ENCODE measurements at places on chromosomes 5 and 9. TPM values are rescaled to one million over a fixed set of nuclear protein-coding genes. Genes with fewer than 3 reads are reported as not detected.

ECM2 gene
- total RNA-seq = 3.3 TPM

PCDHB10 gene
- 13.9 TPM for total RNA-seq

IL9 gene
- not detected for total RNA-seq

CATSPER3 gene
- total RNA-seq = 0.82 TPM

SPTAN1 gene
- total RNA-seq = 810 TPM

ZNF366 gene
- total RNA-seq = 0.82 TPM

MYOT gene
- not detected for total RNA-seq

ANKRD18B gene
- not detected for total RNA-seq

ACOT12 gene
- total RNA-seq = 1.6 TPM

PCDHA1 gene
- total RNA-seq = 8.6 TPM

ANKRD31 gene
- total RNA-seq = 0.82 TPM

ZNF883 gene
- 28.1 TPM for total RNA-seq

CAVIN4 gene
- total RNA-seq = 14.7 TPM

DNA sequence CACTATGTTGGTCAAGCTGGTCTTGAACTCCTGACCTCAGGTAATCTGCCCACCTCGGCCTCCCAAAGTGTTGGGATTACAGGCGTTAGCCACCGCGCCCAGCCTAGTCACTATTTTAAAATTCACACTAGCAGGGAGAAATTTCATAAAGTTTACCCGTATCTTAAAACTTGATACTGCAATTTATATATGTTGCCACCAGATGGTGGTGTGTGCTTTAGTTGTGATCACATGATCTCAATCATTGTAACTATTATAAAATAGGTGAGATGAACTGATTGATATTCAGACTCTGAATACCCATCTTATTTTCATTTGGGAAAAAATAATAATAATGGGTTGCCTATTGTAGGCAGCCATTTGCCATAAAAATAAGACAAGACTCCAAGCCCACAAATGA is 1330.4 kb upstream of the WWC1 start:
- DNase-seq = no peak

- no peak for DNase-seq
Measured at GRCh38 chr9:119559056-119559455, 189.8 kb upstream of the BRINP1 start.

DNA sequence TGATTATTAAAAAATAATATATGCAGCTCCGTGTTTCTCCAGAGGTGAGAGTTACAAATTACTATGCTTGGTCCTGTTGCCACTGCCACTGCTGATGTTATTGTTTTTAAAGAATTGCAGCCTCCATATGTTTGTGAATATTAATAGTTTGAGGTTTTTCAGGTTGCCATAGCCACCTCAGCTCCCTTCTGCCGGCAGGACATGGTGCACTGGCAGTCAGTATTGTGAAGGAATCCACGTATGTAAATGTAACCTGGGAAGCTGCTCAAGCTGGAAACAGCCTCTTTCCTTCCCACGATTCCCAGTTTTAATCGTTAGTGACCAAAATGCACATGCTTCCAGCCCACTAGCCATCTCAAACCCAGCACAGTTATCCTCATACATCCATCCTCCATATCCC is 184.4 kb upstream of the CCNG1 start:
- DNase-seq = no peak

DNA sequence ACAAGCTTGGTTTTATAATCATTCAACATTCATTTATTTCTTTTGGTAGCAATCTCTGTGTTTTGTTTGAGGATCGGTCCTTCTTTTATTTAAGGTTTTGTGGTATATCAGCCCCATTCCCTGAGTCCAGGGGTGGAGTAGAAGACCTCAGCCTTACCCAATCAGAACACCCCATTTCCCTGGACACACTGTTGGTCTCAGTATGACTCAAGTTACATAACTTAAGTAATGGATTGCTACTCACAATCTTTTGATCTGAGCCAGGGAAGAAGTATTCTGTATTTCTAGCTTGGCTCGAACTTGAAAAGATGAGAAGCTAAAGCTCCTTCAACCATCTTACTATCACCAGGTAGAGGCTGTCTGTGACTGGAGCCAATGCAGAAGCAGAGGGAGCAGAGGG is 175.2 kb upstream of the HAPLN1 start:
- no peak for DNase-seq

- DNase-seq = no peak
Measured at GRCh38 chr5:27821681-27822080, 783.3 kb upstream of the CDH9 start.

DNA sequence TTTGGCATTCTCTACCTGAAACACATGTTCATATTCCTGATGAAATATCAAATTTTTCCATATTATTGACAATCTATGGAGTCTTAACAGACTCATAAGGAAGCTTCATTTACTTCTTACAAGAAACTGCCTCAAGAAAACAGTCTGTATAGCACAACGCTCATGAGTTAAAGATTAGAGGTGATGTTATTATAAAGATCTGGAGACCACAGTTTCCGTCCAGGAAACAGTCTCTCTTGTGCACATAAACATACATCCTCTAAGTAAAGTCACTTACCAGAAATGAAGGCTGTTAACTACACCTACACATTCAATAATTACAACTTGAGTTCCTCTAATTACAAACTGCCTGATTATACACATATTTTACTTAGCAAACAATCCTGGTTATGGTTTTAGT is 86.9 kb downstream of the RAPGEF6 start:
- no peak for DNase-seq

- DNase-seq = no peak
Measured at GRCh38 chr9:130118841-130119518, 53.2 kb upstream of the NCS1 start.

- no peak for DNase-seq
Measured at GRCh38 chr5:109038209-109038840, 290.6 kb downstream of the FER start.

- DNase-seq = no peak
Measured at GRCh38 chr5:152499814-152500535, 94.9 kb upstream of the NMUR2 start.

DNA sequence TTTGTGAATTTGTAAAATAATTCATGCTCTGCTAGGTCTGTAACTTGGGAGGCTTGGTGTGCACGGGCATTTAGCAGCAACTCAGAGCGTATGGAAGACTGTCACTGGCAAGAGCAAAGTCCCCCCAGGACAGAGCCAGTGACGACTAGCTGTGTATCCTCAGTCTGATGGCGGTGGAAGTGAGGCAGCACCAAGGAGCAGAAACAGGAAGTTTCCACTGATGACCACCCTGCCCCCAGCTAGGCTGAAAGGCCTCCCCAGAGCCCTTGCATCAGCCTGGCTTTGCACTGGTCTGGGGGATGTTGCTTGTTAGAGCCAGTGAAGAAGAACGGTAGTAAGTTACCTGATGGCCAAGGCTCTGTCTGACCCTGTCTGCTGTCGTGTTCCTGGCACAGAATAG is 66.8 kb upstream of the ABL1 start:
- DNase-seq = no peak

DNA sequence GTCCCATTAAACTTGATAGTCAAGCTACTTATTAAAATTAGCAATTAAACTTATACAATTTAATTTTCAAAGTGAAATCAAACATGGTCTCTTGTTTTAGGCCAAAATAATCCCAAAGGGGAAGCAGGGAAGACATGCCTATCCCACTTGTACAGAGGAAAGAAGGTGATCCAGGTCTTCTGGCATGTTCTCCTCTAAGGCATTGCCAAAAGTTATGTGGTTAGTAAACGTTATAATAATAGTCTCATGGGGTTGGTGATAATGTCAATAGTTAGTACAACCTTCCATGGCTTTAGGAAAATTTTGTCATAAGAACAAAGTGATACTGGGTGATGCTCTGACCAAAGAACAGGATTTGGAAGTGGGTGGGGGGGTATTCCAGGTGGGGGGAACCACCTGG is 52.8 kb downstream of the ROR2 start:
- DNase-seq = no peak

DNA sequence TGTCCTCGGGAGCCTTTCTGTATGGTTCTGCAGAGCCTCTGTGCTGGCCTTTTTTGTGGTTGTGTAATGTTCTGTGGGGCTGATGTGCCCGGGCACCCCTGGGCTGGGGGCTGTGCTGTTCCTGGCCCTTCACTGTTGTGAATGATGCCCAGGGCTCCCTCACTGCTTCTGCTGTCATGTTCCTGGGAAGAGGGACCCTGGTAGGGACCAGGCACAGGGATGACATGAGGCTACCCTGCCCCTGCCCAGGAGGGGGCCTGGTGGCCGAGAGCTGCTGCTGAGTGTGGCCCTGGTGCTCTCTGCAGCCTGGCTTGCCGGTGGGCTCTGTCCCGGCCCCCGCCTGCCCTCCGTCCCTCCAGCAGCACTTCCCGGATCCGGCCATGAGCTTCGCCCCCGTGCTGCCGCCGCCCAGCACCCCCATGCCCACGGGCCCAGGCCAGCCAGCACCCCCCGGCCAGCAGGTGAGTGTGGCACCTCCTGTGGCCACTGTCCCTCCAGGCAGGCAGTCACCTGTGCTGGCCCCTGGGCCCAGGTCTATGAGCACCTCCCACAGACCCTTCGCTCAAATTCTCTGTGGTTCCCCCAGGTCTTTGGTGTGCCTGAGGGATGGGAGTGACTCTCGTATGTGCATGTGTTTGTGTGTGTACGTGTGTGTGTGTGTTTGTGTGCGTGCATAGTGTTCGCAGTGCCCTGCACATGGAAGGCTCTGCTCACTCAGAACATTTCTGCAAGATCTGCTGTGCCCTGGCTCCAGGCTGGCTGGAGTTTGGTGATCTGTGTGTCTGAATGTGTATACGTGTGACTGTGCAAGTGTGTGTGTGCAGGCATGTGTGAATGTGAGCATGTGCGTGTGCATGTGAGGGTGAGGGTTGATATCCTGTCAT is 72.3 kb downstream of the WNK2 start:
- no peak for DNase-seq

- DNase-seq = no peak
Measured at GRCh38 chr5:4124221-4124970, 528.8 kb downstream of the IRX1 start.

- no peak for DNase-seq
Measured at GRCh38 chr9:129347316-129348120, 169.5 kb upstream of the IER5L start.

- DNase-seq = no peak
Measured at GRCh38 chr9:13993632-13994185, 320.2 kb downstream of the NFIB start.

DNA sequence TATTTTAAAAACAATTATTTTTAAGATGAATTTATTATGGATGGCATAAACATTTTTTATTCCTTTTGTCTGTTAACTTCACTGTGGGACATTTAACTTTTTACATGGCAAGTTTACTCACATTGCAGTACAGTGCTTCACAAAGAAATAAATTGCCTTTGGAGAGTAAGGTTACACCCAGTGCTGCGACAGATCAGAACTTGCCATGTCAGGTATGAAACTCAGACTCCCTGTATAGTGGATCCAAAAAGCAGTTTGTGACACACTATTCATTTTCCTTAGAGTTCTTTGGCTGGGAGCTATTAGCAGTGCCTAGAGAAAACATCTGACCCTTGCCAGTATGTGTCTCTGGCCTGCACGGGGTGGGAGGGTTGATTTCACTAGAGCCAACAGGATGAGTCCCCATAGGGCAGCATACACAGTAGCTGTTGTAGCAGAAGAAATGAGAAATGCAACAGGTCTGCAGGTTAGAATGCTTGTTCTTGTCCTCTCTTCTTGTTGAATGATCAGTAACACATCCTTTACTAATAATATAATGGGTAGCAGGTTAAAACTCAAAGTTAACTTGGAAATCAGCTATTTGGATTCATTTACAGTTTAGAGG is 42.9 kb downstream of the STARD4 start:
- no peak for DNase-seq

GRCh38 chr9:126864771-126865170 is 4.3 kb downstream of the ZBTB34 start:
- no peak for DNase-seq

- DNase-seq = no peak
Measured at GRCh38 chr5:5422819-5423515, 490 bp downstream of the ICE1 start.

- DNase-seq = no peak
Measured at GRCh38 chr9:131160416-131161112, 35.2 kb downstream of the NUP214 start.

DNA sequence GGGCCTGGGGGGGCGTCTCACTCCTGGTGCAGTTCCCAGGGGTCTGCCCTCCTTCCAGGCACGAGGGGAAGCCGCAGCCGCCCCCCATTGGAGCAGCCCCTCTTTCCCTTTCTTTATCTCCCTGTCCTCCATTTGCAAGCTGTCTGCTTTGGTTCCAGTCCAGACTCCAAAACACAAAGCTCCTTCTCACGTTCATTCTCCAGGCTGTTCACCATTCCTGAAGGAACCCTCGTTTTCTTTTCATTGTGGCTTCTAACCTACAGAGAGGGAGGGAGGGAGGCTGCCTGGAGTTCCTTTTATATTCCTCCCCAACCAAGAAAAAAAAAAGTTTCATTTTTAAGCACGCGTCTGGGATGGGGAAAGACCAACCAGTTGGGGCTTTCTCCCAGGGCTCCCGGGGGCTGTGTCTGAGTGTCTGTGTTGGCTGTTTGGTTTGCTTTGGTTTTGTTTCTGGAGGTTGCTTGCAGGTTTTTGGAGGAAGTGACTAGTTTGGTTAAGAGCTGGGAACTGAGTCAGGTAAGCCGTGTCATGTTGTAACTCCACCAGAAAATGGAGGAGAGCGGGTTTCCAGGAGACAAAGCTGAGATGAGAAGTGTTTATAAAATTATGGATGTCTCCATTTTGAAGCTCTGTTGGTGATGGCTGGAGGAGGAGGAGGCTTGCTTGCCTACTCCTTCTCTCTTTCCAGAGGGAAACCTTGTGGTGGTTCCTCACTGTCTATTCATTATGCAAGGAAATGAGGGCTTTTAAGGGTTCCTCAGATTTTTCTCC is 1.6 kb downstream of the ZNF462 start:
- no peak for DNase-seq

DNA sequence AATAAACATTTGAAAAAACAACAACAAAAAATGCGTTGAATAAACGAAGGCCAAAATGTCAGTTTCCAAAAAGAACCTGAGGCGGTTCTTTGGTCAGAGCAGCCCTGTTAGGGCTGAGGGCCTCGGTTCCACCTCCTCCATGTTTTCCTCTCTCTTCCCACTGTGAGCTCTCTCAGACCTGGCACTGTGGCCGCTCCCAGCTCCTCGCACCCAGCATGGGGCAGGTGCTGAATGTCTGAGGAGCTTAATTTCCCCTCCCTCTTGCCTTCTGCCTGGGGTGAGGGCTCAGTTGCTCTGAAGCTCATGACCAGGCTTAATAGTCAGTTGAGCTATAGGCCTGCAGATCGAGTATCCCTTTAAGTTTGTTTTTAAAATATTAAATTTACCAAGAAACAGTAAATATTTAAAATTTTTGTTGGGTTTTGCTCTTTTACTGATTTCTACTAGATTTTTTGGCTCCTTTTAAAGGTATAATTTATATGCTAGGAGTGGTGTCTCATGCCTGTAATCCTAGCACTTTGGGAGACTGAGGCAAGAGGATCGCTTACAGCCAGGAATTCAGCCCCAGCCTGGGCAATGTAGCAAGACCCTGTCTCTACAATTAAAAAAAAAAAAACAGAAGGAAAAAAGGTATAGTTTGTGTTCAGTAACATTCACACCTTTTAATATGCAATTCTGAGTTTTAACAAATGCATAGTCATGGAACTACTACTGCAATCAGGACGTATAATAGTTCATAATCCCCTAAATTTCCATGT is 28.1 kb downstream of the DAPK1 start:
- DNase-seq = no peak

GRCh38 chr5:33734537-33734936 is 157.3 kb downstream of the ADAMTS12 start:
- DNase-seq = no peak

All from frontal cortex (tissue), 4 donors.